ENCODE measurements at places on chromosomes 6 and 20.

- no peak for DNase-seq
Observed at GRCh38 chr6:89731924-89732567, 87.5 kb downstream of the MDN1 start.

GRCh38 chr20:50911716-50912115 is 19.5 kb downstream of the ADNP start:
- DNase-seq: no peak

DNA sequence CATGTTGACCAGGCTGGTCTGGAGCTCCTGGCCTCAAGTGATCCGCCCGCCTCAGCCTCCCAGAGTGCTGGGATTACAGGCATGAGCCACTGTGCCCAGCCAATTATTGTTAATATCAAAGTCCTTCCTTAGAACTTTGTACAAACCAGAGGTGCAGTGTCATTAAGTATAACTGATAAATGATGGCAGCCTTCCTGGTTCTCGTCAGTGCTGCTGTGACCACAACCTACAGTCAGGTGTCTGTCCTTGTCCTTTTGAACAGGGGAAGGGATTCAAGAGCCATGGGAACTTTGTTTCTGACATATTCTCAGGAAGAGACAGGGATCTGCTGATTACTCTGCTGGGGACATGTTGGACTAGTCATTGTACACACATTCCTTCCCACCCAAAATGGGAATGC is 103.2 kb upstream of the TIAM2 start:
- DNase-seq: no peak

DNA sequence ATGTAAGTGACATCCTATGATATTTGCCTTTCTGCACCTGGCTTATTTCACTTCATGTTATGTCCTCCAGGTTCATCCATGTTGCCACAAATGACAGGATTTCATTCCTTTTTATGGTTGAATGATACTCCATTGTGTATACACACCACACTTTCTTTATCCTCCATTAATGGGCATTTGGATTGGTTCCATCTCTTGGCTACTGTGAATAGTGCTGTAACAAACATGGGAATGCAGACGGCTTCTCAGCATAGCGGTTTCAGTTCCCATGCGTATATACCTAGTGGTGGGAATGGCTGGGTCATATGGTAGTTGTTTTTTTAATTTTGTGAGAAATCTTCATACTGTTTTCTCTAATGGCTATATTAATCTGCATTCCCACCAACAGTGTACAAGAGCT is 14.8 kb downstream of the MTHFD1L start:
- DNase-seq: peak; percentile 81

- no peak for DNase-seq
Observed at GRCh38 chr6:106125925-106126435, 39.8 kb downstream of the PRDM1 start.

- no peak for DNase-seq
Observed at GRCh38 chr20:48148916-48149672, 363.8 kb upstream of the SULF2 start.

DNA sequence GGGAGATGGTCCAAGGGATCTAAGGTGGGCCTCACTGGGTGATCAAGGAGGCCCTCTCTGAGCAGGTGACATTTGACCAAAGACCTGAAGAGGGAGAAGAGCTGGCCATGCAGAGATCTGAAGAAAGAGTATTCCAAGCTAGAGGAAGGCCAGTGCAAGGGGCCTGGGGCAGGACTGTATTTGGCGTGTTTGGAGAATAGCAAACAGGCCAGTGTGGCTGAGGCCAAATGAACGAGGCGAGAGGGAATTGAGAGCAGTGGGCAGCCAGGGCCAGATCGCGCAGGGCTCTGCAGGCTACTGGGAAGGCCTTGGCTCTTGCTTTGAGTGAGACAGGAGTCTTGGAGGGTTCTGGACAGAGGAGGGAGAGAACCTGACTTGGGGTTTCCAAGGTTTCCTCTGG is 9.3 kb downstream of the NOL4L start:
- DNase-seq: no peak

- DNase-seq: no peak
Observed at GRCh38 chr6:155235087-155235486, 28.7 kb upstream of the CLDN20 start.

DNA sequence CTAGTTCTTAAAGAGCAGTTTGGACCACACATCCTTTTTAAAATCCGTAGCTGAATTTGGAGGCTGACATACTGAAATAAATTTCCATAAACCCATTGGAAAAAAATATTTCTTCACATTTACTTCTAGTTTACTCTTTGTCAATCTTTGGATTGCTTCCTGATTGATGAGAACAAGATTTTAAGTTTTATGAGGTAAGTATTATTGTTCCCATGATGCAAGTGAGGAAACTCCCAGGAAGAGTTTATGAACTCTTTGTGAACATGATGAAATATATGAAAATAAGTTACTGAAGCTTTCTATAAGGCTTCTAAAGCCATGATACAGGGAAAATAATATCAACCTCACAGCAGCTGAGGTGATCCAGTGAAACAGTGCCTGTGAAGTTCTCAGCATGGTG is 320.0 kb downstream of the GJA1 start:
- DNase-seq: no peak

DNA sequence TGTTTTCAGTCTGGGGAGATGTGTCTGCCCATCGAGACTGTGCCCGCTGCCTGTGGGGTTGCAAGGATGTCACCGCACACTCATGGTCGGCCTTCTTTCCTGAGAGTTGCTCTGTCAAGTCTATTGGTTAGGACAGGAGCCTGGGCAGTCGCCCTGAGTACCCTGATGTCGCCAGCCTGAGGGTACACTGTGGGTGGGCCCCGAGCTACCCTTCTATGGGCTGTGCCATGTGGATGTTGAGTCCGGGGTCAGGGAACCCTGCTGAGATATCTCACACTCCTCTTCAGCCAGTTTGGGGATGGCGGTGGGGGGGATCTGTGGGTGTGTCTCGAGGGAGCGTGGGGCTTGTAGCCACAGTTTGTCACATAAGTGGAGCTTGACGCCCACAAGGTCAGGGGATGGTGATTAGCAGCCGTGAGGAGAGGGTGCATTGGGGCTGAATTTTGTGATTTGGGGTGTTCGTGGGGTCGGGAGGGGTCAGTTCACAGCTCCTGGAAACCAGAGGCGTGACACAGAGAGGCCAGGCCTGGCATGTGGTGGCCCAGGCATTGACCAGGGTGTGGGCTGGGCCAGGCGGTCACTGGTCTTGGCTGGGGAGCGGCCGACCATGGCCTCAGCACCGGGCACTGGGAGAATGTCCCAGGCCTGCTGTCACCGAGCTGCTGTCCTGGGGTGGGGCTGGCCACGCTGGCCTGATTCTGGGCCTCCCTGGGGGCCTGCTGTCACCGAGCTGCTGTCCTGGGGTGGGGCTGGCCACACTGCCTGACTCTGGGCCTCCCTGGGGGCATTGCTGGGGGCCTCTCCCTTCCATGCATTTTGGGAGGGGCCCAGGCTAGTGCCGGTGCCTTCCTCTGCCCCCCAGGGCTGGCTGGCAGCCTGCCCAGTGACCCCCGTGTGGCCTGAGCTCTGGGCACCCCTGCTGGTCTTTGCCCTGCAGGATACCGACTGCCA is 1.6 kb upstream of the NPBWR2 start:
- no peak for DNase-seq

DNA sequence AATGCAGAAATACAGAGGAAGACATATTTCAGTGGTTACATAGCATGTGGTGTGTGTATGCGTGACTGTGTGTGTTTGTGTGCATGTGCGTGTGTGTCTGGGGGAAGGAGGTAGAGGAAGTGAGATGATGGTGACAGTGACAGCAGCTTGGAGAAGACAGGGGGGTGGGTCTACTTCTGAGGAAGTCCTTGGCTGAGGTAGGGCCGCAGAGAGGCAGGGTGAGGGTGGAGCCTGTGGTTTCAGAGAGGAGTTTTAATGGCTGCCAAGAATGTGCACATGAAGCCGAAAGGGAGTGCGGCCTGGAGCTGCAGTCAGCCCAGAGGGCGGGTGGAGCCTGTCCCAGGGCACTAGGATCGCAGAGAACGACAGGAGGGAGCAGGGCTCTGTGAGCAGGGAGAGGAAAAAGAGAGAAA is 22.7 kb upstream of the RNF24 start:
- DNase-seq: peak; percentile 36

DNA sequence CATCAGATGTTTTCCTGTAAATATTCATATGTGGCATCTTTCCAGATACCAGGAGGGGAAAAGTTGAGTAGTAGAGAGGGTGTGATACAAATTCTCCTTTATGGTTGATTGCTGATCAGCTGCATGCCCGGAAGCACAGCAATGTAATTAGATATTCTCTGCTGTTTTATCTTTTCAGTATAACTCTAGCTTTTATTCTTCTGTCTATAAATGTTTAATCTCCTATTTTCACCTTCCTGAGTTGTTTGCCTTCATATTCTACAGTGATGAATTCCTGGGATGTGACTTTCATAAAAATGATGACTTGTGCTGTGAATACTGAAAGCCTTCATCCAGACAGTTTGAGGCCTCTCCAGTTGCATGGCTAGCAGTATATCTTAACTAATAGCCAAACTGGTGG is 53.7 kb downstream of the SH3BGRL2 start:
- no peak for DNase-seq

DNA sequence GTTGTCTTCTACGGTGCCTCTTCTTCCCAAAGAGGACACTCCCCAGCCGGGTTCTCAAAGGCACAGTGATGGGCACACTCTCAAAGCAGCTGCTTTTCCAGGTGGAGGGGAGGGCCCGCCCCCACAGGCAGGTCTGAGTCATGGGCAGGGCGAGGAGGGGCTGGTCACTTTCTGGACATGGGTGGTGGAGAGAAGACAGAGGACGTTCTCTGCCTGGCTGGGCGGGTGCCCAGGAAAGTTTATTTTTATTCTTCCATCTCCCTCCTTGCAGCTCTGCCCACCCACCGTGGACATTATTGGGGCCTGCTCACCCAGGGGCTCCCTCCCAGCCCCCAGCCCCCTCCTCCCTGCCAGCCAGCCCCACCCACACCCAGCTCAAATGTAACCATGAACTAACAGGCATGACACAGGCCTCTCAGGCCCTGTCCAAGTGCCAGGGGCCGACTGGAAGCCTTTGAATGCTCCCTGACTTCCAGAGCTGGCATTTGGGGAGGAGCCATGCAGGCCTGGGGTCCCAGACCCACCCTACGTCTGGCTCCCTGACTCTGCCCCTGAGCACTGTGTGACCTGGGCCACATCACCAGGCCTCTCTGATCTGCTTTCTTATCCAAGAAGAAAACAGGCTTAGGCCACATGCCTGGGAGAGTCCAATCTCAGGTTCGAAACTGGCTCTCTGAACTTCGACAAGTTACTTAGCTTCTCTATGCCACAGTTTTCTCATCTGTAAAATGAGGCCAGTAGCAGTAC is 8.0 kb downstream of the TGM2 start:
- no peak for DNase-seq

GRCh38 chr6:71347119-71347518 is 58.5 kb downstream of the OGFRL1 start:
- DNase-seq: no peak

DNA sequence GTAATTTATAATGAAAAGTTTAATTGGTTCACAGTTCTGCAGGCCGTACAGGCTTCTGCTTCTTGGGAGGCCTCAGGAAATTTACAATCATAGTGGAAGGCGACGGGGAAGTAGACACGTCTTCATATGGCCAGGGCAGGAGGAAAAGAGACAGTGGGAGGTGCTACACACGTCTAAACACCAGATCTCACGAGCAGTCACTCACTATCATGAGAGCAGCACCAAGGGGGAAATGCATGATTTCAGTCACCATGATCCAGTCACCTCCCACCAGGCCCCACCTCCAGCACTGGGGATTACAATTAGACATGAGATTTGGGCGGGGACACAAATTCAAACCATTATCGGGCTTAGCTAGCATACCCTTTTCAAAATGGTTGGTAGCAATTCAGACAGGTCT is 41.2 kb downstream of the EIF2S2 start:
- DNase-seq: no peak

- DNase-seq: no peak
Observed at GRCh38 chr20:1333462-1334369, 4.8 kb upstream of the SDCBP2 start.

- DNase-seq: no peak
Observed at GRCh38 chr20:44433751-44434538, 41.7 kb upstream of the TTPAL start.

- DNase-seq: no peak
Observed at GRCh38 chr20:50673466-50674137, 17.7 kb downstream of the RIPOR3 start.

DNA sequence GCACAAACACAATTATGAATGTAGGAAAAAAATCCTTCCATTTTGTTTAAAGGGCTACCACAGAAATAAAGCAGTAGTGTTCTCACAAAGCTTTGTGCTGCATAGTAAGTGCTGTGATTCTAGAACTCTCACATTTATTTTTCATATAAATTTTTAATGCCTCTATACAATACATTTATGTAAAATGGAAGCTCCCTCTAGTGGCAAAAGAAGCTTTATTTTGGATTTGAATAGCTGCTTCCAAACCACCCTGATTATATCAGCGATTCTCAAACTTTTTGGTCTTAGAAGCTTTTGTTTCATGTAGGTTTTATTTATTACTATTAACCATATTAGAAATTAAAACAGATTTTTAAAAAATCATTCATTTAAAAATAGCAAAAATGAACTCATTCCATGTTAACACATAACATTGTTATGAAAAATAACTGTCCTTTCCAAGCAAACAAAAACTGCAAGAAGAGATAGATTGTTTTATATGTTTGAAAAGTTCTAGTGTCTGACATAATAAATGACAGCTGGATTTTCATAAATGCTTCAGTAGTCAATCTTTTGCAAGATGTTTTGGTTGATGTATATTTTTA is 38.4 kb downstream of the HS3ST5 start:
- DNase-seq: no peak

DNA sequence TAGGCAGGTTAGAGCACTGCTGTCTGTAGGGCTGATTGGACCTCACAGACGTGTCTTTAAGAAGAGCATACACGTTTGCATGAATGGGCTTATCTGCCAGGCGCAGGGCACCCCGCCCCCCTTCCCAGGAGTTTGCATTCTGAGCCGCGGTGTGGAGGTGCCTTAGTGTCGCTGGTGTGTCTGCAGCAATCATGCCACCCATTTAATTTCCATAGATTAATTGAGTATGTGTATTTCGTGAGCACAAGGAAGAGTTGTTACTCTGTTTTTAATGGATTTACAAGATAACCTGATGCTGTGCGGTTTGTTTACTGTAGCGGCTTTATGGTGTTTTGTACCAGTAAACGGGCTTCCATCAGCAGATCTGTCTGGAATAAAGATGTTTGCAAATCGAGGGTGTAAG is 107.7 kb downstream of the ZDHHC14 start:
- DNase-seq: no peak

DNA sequence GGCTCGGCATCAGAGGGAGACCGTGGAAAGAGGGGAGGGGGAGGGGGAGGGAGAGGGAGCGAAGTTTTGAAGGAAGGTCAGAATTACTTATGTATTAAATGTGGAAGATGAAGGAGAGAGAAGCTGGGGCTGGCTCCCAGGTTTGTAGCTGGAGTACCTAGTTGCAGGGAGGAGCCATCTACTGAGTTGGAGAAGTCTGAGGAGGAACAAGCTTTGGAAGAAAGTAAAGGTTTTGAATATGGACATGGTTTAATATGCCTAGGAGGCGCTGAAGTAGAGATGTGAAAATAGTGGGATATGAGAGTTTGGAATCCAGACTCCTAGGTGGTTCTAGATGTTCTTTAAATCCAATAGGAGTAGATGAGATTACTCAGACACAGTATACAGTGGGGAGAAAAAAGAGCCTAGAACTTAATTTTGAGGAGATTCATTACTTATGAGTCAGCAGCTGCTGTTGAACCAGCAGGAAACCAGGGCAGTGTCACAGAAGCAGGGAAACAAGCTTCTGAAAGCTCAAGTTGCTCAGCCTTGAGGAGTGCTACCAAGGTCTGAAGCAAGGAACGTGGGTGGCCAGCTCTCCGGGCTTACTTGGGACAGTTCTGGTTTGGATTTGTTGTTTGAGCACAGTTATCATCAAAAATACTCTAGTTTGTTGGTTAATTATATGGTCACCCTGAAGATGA is 149.3 kb downstream of the UTRN start:
- no peak for DNase-seq

GRCh38 chr6:27669295-27669623 is 196.4 kb upstream of the ZNF184 start:
- DNase-seq: no peak

Measured in DMS153 (cell line).